ENCODE measurements at places on chromosomes 5 and 9.

DNA sequence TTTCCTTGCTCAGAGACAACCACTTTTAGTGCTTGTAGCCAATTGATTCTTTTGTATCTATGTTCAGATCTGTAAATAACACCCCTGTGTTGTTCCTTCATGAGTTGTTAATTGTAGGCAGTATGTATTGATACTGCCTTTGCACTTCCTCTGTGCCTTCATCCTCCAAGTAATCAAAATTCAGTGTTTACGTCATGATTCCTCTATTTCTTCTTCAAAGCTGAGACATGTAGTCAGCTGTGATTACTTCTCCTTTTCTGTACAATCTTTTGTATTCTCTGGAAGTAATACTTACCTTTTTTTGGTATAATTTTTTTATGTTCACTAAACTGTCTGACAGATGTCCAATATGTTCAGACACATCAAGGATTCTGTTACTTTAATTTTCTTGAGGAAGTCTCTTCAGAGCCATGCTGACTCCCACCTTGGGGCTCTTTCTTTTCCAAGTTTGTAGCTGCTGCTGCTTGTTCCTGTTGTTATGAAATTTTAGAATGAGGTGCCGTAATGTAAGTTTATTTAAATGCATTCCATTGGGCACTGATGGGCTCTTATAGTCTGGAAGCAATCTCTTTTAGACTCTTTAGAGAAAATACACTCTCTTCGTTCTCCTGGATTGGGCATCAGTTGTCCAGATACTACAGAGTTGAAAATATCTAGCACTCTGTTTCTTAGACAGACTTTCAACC lies 30.5 kb upstream of the LRRC70 start:
- DNase-seq: no peak

- no peak for DNase-seq
Observed at GRCh38 chr9:4581861-4582565, 80.1 kb upstream of the PLPP6 start.

DNA sequence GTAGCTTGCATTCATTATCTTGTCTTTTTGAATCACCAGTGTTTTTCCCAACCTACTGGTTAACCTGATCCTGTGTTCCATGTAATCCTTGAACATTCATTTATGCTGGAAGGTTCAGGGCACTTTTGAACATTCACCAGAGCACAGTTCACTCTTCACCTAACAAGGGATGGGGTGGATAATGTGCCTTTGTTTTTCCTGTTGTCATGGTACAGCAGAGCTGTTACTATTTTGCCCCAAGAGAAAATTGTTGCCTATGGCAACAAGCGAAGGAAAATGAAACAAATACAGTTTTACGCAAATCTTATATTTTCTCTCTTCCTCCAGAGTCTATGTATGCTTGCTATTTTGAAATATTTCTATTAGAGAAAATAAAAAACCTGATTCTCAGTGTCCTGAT lies 60.3 kb upstream of the RIOK2 start:
- DNase-seq: no peak

GRCh38 chr5:177554474-177555111 lies at the start of gene FAM193B:
TSS of gene FAM193B (minus strand) at chr5:177554563. CDS start at chr5:177554458, 105 bp downstream.
- peak; percentile 93 for DNase-seq

GRCh38 chr5:176819476-176819875 lies 9.1 kb downstream of the UNC5A start:
- no peak for DNase-seq

GRCh38 chr9:109026306-109026705 lies 13.0 kb upstream of the CTNNAL1 start:
- no peak for DNase-seq

DNA sequence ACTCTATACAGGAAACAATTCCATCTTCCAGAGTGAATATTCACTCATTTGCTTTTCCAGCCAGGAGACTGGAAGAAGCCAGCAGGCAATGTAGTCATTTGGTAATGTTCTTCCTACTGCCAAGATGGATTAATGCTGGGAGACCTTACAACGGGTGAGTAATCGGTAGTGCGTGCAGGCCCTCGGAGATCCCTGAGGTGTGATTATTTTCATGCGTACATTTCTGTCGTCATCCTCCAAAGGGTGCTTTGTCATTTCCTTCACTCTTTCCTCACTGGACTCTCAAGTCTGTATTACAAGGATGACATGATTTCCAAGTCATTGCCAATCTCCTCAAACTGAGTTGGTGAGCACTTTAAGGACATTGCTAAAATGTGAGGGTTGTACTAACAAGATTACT lies 263.5 kb downstream of the CWC27 start:
- DNase-seq: no peak

DNA sequence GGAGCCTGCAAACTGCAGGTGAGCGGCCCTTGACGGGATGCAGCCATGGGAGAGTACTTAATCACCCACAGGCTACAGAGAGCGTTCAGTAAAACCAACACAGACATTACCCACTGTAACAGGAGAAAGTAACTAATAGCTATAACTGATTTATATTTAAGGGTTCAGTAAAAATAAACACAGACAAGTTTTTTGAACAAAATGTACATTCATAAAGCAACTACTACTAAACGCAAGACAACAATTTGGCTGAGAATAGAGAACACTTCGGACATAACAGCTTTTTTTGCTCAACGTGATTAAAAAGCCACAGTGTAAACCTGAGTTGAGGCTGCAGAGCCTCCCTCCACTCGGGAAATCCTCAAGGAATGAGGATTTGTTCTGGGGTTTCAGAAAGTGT lies 61.7 kb downstream of the LIFR start:
- DNase-seq: no peak

- DNase-seq: no peak
Observed at GRCh38 chr9:124010303-124010664, 1.3 kb upstream of the LHX2 start.

- DNase-seq: no peak
Observed at GRCh38 chr9:99176527-99177013, 45.2 kb downstream of the ALG2 start.

DNA sequence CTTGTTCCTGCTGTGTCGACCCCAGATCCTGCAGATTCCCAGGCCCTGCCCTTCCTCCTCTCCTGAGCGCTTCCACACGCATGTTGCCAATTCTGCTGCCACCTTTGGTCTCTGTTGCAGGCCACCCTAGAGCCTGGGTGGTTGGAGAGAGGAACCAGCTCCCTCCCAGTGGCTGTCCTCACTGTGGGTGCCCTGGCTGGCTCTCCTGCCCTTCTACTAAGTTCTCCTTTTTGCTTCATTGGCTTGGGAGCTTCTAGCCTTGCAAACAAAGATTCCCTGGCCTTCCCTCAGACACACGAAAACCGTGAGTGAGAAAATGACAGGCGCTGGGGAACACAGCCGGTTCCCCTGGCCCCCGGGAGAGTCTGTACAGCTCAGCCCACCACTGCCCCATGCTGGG lies 14.2 kb upstream of the NCS1 start:
- DNase-seq: no peak

DNA sequence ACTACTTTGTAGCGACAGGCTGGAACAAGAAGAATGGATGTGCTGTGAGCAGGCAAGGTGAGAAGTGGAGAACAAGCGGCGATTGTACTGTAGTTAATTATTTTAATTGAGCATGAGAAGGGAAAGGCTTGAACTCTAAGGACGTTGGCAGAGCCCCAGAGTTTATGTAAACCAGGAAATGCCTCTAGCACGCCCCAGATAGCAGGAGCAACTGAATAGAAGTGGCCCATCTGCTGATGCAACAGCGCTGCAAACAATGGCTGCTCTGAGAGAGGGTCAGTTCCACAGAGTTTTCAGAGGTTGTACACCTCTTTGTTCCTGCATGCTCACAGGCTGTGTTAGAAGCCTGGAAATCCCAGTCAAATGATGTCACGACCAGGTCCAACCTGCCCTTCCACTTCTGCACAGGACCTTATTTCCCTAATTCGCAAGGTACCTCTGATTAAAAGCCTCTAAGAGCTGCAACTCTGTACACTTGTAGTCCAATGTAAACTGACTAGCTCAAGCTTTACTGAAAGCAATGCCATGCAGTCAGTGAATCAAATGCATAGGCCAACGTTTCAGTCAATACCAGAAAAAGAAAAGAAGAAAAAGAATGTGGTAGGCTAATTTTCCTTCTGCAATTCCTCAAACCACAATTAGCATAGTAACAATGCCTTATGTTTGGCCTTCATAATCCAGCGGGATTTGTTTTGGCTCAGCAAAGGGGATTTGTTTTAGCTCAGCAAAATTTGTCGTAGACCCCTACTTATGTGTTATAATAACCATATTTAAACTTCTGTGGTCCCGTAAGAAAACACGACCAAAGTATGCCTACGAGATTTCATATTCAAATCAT lies 119.6 kb upstream of the RETREG1 start:
- DNase-seq: peak; percentile 85

DNA sequence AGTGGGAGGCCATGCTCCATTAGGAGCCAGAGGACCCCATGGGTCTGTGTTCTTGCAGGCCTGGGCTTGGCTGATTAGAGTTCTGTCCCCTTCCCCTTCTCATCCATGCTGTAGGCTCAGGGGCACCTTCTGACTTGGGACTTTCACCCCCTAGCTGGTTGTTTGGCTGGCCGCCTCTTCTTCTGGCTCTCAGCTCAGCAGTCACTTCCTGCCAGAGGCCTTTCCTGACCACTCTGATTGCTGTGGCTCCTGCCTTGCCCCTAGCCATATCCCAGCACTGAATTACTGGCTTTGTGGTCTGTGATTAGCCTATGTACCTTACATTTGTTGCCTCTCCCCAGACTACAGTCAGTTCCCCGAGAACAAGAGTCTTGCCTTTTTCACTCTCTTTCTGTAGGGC lies 14.6 kb downstream of the ENTREP1 start:
- DNase-seq: no peak

- peak; percentile 71 for DNase-seq
Observed at GRCh38 chr5:431001-431710, 11.8 kb upstream of the EXOC3 start.

GRCh38 chr9:114275246-114276004 lies 47.5 kb upstream of the ORM1 start:
- DNase-seq: peak; percentile 69

- peak; percentile 77 for DNase-seq
Observed at GRCh38 chr5:43193181-43193893, 1.3 kb downstream of the NIM1K start.

DNA sequence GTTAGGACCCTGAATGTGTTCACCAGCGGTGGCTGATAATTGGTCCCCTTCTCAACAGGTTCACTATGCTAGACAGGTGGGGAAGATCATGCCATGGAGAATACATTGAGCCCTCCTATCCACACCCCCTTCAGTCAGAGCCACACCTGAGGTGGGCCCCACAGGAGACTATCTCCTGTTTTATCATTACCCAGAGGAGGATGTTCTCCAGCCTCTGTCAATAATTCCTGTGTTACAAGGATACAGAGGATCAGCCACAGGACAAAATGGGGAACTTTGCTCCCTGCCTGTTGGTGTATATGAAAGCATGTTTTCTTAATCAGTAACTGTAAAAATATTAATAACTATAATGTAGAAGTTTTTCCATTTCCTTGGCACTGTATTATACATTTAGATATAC lies 25.9 kb downstream of the RAD1 start:
- no peak for DNase-seq

DNA sequence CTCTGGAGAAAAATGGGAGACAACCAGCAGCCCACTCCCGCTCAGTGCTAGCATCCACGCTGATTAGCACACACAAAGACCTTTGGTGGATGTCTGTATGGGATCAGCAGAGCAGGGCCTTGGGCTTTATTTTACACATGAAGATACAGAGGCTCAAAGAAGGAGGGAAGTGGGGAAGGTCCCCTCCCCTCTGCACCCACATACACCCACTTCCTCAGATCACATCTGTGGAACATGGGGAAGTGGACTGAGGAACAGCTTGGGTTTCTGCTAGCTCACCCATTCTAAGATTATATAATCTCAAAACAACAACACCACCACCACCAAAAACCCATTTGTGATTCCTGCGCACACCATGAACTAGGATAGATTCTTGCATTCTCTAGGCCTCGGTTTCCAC lies 14.0 kb downstream of the GGTA1 start:
- DNase-seq: no peak

- DNase-seq: no peak
Observed at GRCh38 chr5:159337016-159337955, 7.0 kb upstream of the IL12B start.

GRCh38 chr5:66348387-66349125 lies 204.5 kb downstream of the SREK1 start:
- no peak for DNase-seq

DNA sequence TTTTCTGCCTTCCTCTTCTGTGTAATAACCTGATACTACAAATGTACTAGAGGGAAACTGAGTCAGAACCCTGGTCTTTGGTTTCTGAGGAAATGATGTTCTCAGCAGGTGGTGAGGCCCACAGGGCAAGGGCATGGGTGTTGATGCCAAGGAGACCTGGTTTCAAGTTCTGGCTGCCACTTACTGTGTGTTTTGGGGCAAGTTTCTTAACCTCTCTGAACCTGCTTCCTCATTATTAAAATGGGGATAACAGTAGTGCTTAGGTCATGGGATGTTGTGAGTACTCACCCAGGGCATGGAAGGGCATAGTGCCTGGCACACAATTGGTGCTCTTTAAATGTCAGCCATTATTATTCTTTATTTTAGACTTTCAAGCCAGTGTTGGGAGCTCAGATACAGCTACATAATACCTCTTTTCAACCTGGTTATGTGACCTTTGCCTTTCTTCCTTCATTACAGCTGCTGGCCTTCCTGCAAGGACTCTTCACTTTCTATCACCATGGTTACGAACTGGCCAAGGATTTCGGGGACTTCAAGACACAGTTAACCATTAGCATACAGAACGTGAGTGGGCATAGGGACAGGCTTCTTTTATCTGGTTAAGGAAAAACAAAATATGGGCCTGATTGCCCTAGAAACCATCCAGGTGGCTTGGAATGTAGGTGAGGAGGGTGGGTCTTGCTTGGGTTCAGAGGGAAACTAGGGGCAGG lies 131.5 kb downstream of the ARHGAP26 start:
- DNase-seq: no peak

DNA sequence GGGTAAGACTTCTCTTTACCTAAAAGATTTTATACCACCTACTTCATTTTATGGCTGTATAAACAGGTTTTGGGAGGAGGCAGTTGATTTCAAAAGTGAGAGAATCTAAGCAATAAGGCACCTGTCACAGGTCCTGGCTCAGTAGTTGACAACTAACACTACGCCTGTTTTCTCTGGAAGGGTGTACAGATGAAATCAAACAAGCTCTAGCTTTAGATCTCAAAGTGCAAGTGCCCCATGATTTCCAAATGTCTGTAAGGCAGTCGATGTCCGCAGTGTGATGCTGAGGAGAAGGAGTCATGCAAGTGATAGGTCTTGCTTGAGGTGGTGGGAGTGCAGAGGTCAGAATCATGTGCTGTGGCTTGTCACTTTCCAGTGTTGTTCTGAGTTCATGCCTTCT lies 66.1 kb downstream of the GPR21 start:
- DNase-seq: no peak

- no peak for DNase-seq
Observed at GRCh38 chr5:174433098-174433497, 291.3 kb upstream of the MSX2 start.

DNA sequence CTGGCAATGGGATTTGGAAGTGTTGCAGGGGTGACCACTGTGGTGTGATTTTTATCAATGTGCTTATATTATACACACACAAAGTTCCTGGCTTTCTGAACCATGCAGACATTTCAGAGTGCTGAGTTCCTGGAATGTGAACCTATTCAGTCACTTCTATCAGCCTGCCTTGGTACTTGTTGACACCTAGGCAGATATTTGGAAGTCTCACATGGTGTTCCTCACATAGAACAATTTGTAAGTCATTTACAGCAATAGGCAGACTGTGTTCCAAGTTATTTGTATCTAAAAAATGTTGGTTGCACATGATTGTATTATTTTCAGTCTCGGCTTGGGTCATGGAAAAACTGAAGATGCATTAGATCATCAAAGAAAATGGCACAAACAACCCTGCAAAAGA lies 182.2 kb downstream of the SREK1 start:
- no peak for DNase-seq
